ENCODE measurements at places on chromosomes 3 and 15.

DNA sequence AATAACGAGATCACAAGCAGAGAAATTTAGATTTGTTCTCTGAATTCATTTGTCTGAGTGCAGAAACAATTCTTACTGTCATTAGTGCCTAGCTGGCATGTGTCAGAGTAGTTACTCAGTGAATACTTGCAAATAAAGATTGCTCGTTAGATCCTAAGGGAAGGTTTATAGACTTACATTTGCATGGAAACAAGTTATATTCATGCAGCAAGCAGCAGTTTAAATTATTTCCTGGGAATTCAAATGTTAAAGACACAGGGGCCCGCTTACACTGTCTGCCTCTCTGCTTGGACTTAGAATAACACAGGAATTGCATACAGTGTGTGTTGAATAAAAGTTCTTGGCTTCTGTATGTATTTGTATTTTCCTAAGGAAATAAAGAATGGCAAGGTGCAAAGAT, 680.6 kb upstream of the NECTIN3 start:
- no peak for DNase-seq

DNA sequence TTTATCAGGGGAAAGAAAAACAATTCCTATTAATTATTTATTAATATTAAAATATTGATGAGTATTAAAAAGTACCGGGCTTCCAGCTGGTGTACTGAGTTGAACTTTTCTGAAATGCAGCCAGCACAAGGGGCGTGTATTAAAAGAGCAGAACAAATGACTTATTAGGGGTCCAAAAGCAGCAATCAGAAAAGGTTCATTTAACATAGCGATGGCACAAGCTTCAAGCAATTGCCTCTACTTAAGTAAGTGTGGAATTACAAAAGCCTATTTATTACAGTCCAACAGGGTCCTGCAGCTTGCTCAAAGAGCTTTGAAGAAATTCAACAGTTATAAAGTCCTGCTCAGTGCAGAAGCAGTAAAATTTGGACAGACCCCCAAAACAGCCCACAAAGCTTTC, 285.6 kb downstream of the EPHA3 start:
- DNase-seq, result no peak

- DNase-seq, result no peak
These were observed 66.5 kb downstream of the MDFIC2 start for GRCh38 chr3:70245746-70246525.

- DNase-seq, result no peak
These were observed 102.8 kb downstream of the GABRB3 start for GRCh38 chr15:26670116-26670515.

GRCh38 chr3:23055733-23056376, 147.3 kb upstream of the UBE2E2 start:
- no peak for DNase-seq

DNA sequence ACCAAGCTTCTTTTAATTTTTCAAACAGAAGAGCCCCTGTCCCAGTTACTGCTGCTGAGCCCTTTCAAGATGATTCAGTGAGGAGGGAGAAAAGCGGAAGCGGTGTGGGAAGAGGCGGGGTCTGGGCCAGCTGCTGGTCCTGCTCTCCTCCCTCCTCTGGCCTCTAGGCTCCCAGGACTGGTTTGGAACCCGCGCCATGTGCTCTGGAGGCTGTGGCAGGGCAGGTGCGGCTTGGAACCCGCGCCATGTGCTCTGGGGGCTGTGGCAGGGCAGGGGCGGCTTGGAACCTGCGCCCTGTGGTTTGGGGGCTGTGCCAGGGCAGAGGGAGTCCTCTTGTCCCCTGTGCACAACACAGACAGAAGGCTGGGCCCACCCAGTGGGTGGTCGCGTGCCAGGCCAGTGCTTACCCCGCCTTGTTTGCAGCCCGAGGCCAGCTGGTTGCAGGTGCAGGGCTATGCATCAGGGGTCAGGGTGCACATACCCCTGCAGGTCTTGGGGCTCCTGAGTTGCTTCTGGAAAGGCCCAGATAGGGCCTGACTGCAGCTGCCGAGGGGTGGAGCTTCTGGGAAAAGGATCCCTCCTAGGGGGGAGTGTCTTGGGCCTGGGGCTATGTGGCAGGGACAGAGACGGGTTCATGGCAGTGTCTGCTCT, 12.2 kb downstream of the ALG1L2 start:
- peak; percentile 70 for DNase-seq

DNA sequence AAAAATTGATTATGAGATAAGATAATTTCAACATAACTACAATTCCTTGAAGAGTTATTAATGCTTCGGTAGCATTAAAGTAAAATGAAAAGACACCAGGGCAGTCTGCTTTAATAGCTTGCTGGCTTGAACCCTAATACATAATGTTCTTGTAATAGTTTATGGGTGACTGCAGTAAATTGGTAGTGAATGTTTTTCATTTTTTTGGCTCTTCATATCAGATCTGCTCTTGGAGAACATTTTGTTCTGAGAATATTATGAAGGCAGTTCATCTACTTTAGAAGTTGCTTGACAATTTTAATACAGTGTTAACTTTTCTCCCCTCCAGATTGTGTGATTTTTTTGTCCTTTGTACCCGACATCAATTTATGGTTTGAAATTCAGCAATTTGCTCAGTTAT, 128.4 kb downstream of the ZBTB20 start:
- DNase-seq, result no peak

- no peak for DNase-seq
These were observed 425.1 kb upstream of the ROBO1 start for GRCh38 chr3:80192936-80193335.

DNA sequence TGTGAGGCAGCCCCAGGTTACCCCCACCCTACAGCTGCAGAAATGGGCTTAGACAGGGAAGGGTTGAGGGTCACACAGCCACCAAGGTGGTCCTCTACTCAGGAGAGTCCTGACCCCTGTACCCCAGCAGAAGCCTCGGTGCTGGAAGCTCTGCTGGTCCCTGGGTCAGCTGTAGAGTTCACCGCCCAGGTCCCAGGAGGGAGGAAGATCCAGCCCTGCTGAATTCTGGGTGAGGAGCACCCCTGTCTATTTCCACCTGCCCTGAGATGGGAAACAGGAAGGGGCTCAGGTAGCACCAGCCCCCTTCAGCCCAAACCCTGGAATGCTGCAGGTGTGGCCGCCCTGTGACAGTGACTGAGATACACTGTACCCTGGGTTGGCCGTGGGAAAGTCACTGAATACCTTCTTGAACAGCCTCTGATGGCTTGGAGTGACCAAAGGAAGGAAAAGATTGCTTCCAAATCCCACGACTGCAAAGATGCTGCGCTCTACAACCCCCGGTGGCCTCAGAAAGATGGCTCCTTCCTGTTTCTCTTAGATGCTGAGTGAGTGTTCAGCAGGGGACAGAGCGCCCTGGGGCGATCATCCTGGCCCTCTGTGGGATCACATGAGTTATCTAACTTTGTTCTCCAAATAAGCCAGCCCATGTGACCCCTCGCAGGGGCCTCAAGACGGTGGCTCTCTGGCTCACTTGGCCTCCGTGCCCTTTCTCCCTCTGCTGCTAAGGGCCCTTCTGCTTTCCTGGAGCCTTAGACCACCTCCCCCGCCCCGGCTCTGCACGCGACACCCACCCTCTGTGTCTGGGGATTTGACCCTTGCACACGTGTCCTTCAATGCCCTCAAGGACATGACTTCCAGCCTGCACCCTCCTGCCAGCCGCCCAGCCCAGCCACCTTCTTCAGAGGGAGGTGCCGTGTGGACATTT, 141.9 kb downstream of the NSMCE3 start:
- DNase-seq, result no peak

GRCh38 chr15:93820566-93820965, 410.8 kb upstream of the MCTP2 start:
- DNase-seq, result no peak

- peak; percentile 57 for DNase-seq
These were observed 6.2 kb upstream of the MAP1A start for GRCh38 chr15:43511012-43511885.

DNA sequence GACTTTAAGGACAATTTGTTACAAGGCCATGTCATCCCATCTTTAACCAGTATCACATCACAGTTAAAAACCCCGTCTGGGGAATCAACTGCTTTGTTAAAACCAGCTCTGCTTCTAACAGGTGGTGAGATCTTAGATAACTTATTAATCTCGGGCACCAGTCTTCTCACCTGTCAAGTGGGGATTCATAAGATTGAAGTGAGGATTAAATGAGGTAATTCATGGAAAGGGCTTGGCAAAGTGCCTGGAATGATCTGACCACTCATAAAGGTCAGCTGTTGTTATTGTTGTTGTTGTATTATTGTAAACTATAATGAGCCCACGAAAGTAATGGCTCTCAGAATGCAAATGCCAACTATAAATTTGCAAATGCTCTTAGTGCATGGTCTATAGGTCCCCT, 30.1 kb upstream of the SLC24A5 start:
- no peak for DNase-seq

- no peak for DNase-seq
These were observed 66.1 kb upstream of the PRICKLE2 start for GRCh38 chr3:64291345-64291744.

DNA sequence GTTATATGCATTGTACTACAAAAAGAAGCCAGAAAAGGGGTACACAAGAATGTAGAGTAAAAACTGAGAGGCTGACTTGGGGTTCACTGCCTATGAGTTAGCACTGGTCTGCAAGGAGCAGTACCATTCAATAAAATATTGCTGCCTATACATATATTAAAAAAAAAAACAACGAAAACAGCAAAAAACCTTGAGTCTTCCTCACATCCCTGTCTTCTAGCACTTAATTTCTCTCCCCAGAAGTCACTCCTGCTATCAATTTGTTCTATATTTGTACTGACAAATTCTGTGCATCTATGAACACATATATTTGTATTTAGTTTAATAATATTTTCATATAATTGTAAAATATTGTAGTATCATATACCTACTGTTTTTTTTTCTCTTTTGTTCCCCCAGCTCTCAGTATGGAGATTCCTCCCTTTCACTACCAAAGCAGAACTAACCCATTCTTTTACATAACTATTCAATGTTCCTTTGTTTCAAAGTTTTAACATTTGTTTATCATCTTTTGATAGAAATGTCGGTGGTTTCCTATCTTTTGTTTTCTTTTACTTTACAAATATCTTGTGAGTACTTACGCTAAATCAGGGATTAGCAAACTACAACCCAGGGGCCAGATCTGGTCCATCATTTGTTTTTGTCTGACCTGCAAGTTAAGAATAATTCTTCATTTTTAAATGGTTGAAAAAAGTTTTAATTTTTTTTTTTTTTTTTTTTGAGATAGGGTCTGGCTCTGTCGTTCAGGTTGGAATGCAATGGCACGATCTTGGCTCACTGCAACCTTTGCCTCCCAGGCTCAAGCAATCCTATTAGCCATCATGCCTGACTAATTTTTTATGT, 14.8 kb upstream of the FEM1B start:
- DNase-seq, result no peak

GRCh38 chr3:194833114-194833910, 147.6 kb downstream of the FAM43A start:
- no peak for DNase-seq

DNA sequence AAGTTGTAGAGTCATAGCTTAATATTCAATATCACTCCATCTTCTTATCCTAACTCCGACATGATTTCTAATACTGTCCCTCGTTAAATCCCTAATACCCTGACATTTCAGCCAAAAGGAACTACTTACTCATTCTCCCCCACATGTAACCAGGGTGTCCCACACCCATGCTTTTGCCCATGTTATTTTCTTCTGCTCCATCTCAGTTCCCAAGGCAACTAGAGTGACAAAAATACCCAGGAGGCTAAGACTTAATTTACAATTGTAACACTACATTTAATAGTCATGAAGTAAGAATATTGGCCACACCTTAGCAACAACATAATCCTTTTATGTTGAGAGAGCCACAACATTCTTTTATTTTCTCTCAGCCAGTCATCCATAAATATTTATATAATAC, 248.5 kb upstream of the TGFBR2 start:
- DNase-seq, result no peak

GRCh38 chr15:55241186-55241585, 44.4 kb upstream of the RSL24D1 start:
- peak; percentile 27 for DNase-seq

GRCh38 chr15:93340406-93340805, 251.4 kb upstream of the RGMA start:
- DNase-seq, result no peak

DNA sequence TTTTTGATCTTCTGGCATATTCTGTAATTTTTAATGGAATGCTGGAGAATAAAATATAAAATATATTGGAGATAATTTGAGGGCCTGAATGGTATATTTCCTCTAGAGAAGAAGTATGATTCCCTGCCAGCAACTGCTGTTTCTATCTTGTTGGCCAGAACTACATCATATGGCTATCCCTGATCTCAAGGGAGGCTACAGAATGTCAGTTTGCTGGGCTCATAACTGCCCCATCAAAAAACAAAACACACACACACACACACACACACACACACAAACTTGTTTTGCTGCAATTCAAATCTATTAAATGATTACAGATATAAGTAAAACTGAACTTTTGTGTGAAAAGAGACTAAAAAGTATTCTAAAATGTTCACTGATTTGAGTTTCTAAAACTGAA, 51.0 kb downstream of the RASA2 start:
- DNase-seq, result no peak

DNA sequence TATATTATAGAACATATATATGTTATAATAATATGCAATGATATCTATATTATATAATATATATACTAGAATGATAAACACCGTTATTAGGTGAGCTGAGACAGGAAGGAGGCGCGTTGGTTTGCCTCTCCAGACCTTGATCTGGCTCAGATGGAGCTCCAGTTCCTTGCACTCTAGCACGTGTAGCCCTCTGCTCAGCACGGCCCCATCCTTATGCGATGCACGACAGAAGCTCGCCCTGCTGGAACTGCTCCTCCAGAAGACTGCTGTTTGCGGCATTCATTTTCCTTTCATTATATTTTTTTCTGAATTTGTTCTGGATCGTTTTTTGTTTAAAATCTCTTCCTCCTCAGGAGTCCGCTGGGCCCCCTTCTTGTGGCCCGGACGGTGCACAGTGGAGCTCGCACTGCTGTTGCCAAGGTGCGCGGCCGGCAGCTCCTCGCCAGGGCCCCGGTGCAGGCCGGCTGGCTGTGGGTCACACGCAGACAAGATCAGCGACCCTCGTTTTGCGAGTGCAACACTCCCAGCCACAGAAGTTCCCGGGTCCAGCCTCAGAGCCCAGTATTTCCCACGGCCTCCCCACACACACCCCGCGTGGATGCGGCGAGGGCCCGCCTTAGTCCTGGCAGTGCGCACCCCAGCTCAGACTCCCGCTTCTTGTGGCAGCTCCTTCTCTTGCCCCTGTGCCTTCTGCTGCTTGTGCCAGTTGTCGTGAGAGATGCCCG, 112.2 kb downstream of the CHL1 start:
- DNase-seq, result no peak

GRCh38 chr3:187983484-187984124, 170.4 kb upstream of the LPP start:
- no peak for DNase-seq

DNA sequence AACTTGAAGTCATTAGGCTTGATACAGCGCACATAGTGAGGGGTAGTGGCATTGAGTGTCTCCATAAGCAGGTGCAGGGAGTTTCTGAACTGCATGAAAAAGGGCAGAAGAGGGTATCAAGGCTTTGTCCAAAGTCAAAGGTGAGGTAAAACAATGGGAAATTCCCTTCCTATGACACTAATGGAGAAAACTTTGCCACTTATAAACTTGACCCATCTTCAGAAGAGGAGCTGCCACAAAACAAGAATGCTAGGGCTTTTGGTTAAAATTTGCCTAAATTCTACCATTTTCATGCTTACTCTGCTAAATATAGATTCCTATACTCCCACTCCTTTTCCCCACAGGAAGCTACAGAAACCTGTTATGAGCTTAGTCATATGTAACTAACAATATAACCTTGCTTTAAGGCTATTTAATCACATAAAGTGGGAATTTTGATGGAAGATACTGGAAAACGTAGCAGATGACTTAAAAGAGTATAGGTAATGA, 87.5 kb upstream of the MYO5C start:
- no peak for DNase-seq

Data from hematopoietic multipotent progenitor cell treated with erythropoietin and hydrocortisone succinate and interleukin-3 and kit ligand, for 8 days (in vitro differentiated cells).